Omental fat pad (tissue), 4 donors: ENCODE measurements at places on chromosomes 1 and 21.

DNA sequence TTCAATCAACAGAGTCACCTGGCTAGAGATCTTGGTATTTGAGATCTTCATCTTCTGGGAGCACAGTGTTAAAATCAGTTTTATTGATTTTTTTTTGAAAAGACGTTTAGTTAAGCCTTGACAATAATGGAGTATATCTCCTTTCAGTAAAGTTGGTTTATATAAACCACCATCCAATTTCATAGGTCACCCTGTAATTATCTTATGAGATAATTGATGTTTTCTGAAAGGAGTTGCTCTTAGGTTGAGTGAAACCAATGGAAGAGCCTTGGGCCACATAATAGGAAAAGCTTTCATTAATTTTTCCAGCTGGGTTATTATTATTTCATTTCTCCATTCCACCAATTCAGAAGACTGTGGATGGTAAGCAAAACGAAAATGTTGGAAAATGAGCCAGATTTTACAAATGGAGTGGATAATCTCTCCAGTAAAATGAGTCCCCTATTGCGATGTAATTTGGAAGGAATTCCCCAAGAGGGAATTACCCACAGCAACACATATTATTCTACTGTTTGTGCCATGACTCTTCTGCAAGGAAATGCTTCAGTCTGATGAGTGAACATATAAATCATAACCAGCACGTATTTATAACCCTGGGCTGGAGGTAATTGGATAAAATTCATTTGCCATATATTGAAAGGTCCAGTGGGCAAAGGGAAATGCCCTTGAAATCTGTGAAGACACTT is 46.2 kb upstream of the TINAGL1 start:
- DNase-seq: no peak

DNA sequence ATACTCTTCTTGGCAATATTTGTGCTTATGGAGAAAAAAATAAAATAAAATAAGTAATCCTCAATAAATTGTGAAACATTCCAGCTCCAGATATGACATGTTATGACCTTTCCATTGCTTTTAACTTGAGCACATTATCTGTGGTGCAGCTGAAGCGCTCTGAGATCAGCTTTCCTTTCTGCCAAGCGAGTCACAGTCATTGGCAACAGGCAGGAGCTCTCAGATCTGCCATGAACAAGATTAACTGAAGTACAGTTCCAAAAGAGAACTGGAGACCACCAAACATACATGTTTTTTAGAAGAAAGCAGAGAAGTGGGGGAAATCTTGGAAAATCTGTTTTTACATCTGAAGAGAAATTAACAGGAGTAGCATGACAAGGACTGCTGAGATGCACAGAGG is 89.2 kb upstream of the DSCAM start:
- no peak for DNase-seq

DNA sequence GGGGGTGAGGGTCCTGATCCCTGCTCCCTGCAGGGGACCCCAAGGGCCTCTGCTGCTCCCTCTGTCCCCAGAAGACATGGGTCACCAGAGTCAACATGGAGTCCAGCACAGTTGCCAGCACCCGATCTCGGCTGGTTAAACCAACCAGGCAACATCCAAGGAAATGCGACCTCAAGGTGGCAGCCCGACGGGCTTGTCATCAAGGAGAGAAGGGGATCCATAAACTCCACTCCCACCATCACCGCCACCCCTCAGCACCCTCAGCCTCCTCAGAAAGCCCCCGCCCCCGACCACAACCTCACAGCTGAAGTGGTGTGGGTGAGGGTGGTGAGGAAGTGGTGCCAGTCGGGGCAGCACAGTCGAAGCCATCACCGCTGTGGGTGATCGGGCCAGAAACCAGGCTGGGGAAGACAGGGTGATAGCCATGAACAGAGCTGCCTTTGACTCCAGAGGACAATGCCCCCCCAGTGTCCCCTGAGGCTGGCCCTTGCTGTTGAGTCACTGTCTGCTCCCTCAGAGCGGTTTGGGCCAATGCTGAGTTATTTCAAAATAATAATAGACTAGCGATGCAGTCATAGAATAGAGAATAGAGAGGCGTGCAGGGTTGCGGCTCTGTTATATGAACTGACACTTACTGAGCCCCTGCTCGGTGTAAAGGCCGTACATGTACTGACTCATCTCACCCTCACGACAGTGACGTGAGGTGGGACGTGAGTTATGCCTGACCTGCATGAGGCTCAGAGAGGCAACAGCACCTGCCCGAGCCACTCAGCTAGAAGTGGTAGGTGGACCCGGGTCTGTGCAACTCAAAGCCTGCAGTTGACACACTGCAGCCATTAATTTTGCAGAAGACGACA is 88.7 kb upstream of the IFFO2 start:
- DNase-seq: no peak

DNA sequence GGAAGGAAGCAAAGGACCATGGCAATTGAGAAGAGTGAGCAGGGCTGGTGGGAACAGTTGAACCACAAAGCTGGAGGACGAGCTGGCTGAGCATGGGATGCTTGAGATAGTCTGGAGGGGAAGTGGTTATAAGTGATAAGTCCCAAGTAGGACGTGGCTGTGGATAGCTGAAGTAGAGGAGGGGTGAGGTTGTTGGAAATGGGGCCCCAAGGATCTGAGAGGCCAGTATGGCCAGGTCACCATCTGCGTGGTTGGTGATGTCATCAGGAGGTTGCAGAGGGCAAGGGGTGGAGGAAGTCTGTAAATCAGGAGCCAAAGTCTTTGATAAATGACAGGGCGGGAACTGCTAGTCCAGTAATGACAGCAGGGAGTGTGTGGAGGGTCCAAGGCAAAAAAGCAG is 11.0 kb upstream of the REN start:
- DNase-seq: no peak

DNA sequence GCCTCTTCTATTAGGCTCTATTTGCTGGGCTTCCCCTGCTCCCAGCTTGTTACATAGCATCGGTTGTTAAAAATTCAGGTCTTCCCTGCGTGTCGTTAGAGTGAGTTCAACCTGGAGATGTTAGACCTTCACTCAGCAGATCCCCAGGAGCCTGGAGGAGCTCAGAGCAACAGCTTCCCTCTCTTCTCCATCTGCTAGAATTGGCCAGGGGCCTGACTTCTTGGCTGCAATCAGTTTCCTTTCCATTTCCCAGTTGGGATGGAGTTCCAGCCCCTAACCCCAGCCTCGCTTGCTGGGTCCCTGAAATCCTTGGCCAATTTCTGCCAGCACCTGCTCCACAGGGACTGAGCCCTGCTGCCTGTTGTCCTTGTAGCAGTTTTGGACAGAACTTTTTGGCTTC is 55.9 kb downstream of the MT1HL1 start:
- DNase-seq: no peak

DNA sequence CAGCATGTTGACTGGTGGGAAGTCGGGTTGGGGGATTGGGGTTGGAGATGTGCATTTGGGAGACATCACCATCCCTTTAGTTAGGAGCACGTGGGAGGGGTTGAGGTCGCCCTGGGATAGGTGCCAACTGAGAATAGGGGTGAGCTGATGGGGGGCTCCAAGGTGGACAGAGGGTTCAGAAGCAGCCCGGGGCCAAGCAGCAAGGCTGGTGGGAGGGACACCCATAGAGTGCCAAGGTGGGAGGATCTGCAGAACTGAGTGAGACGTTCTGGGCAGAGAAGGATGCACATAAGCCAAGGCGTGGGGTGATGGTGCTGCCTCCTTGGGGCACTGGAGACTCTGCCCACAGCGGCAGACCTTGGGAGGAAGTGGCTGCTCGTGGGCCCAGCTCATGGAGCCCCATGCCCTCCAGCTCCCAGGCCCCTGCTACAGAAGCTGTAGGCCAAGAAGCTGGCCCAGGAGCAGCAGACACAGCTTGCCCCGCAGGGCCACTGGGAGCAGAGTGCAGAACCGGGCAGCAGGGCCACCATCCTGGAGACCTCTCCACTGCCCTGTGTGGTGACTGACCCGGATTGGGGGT is 31.4 kb upstream of the PKP1 start:
- DNase-seq: no peak

GRCh38 chr1:228372183-228373003 is 34.2 kb downstream of the TRIM11 start:
- no peak for DNase-seq

DNA sequence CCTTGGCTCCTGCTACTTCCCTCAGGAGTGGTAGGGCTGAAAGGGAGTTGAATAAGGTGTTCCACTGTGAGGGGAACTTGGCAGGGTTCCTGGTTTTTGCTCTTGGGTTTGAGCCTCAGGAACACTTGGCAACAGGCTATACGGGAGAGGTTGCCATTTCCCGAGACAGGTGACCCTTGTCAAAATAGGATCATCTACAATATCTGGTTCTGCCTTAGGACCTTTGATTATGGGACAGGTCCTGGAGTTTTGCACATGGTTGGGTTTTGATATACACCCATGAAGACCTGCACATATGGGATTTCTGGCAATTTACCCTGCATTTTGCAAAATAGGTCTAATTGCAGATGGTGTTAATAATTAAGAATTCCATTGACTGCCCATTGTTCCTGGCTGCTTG is 31.1 kb downstream of the YY1AP1 start:
- DNase-seq: no peak

DNA sequence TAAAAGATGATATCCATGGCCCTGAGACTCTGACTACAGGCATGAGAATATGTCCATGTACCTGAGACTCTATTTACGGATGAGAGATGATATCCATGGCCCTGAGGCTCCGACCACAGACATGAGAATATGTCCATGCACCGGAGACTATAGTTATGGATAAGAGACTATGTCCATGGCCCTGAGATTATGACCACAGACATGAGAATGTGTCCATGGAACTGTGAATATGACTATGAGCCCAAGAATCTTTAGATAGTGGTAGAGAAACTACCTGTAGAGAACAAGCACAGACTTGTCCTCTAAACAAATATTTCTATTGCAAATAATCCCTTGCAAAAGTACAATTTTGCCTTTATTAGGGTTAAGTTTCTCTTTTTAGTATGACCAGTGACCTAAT is 263.2 kb downstream of the PCP4 start:
- no peak for DNase-seq

DNA sequence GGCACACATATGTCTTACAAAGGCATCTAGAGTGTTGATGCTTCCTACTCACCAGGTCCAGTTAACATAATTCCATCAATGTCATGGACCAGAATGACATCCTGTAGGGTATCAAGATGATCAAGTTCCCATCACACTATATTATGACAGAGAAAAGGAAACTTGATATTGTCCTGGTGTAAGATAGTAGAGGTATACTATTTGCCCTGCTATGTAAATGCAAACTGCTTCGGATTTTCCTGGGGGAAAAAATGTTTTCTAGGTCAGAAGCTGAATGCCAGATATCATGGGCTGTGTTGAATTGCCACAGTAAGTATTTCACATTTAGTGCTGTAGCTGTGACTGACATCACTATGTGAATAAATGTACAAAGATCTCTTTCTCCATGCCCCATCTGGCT is 16.2 kb upstream of the HYI start:
- DNase-seq: no peak

GRCh38 chr1:81803431-81804110 is 2.8 kb downstream of the ADGRL2 start:
- no peak for DNase-seq
